Adipocyte (in vitro differentiated cells): ENCODE measurements at places on chromosomes 13 and 19.

DNA sequence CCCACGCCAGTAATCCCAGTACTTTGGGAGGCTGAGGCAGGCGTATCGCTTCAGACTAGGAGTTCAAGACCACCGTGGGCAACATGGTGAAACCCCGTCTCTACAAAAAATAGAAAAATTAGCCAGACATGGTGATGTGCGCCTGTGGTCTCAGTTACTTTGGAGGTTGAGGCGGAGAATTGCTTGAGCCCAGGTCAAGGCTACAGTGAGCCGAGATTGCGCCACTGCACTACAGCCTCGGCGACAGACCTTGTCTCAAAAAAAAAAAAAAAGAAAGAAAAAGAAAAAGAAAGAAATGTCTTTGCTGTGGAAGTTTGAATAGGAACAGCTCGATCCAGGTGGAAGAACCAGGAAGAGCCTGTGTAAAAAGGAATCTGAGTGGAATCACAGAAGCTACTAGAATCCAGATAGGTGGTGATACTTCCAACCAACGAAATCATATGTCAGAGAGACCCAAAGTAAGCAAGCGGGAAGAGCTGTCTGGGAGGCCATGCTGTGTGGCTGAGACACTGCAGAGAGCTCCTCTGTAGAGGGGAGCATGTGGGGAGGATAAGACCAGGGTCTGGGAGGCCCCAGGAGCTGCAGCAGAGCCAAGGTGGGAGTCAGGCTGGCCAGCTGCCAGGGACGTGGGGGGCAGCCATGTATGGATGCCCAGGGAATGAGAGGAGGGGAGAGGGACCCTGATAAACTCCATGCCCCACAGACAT lies 21.1 kb downstream of the LATS2 start:
- DNase-seq = no peak

DNA sequence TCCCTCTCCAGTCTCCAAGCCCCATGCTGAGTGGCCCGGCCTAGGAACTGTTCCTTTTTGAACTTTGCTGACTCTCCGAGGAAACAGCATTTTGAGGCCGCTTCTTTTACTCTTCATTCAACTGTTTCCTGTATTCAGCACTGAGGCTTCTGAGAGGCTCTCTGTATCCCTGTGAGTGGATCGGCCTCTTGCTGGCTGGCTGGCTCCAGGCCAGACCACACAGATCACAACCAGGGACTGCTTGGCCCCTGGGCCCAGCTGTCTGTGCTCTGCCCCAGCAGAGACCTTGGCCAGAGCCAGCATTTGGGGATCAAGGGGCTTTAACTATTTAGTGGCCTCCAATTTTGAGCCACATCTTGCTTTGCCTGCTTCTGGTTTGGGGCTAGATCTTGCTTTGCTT lies 75.6 kb upstream of the KL start:
- DNase-seq = peak; percentile 28

GRCh38 chr19:10921910-10922637 lies 6.4 kb downstream of the YIPF2 start:
- DNase-seq = no peak

DNA sequence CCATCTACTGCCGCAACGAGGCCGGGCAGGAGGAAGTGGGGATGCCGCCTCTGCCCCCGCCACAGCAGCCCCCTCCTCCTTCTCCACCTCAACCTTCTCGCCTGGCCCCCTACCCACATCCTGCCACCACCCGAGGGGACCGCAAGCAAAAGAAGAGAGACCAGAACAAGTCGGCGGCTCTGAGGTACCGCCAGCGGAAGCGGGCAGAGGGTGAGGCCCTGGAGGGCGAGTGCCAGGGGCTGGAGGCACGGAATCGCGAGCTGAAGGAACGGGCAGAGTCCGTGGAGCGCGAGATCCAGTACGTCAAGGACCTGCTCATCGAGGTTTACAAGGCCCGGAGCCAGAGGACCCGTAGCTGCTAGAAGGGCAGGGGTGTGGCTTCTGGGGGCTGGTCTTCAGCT lies 3.4 kb upstream of the NUP62 start:
- no peak for DNase-seq

- no peak for DNase-seq
These were observed 121.0 kb downstream of the AKAP11 start for GRCh38 chr13:42392716-42393572.

DNA sequence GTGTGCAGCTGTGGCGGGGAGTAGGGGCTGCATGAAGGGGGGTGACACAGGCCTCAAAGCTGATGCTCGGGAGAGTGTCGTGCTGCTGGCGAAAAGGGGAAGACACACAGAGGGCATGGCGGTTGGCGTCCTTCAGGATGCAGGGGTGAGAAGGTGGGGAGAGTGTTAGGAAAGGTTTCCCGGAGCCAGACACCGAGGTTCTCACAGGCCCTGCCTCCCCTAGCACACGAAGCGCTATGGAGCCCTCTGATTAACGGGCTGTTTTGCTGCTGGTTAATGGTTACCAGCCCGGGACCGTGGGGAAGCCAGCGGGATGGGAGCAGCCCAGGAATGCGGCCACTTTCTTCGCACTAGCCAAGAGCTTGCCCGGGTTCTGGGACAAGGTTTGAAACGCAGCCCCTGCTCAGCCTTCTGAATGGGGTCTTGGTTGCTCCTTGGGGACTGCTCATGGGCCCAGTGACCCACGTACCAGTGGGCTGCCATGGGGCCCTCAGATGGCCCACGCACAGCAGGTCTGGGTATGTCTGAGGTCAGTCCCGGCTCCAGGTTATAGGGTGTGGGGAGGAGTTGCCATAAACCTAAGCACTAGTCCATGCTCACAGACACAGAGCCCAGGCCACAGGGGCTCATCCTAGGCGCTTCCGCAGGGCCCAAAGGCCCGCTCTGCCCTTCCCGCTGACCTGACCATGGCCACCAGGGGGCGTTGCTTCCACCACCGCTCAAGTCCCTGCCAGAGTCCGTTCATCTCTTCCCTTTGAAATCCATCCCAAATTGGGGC lies 31.3 kb upstream of the ISYNA1 start:
- DNase-seq = peak; percentile 81

DNA sequence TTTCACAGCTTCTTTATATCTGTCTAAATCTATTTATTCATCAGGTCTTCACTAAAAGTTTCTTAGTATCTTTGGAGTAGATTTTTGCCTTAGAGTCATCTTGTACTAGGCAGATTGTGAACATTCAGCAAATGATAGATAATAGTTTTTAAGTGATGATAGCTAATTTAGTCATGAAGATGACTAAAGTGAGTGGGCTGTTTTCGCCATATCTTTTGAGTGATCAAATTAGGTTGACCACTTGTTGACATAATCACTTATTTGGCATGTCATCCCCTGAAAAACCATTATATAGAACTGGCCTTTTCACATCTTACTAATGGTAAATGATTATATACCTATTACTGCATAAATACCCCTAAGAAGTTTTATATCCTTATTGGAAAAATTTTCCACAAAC lies 999.2 kb downstream of the PCDH17 start:
- DNase-seq = no peak

GRCh38 chr19:17555929-17556813 lies 722 bp downstream of the COLGALT1 start:
- DNase-seq = peak; percentile 63

DNA sequence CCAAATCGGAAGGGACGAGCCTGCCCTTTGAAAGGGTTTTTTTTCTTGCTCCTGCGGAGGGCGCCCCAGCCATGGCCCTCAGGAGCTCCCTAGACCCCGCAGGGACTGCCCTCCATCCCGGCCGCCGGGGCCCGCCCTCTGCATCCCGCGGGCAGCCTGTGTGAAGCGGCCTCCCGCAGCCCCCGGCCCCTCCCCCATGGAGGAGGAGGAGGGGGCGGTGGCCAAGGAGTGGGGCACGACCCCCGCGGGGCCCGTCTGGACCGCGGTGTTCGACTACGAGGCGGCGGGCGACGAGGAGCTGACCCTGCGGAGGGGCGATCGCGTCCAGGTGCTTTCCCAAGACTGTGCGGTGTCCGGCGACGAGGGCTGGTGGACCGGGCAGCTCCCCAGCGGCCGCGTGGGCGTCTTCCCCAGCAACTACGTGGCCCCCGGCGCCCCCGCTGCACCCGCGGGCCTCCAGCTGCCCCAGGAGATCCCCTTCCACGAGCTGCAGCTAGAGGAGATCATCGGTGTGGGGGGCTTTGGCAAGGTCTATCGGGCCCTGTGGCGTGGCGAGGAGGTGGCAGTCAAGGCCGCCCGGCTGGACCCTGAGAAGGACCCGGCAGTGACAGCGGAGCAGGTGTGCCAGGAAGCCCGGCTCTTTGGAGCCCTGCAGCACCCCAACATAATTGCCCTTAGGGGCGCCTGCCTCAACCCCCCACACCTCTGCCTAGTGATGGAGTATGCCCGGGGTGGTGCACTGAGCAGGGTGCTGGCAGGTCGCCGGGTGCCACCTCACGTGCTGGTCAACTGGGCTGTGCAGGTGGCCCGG lies 815 bp downstream of the MAP3K10 start:
- peak; percentile 55 for DNase-seq

DNA sequence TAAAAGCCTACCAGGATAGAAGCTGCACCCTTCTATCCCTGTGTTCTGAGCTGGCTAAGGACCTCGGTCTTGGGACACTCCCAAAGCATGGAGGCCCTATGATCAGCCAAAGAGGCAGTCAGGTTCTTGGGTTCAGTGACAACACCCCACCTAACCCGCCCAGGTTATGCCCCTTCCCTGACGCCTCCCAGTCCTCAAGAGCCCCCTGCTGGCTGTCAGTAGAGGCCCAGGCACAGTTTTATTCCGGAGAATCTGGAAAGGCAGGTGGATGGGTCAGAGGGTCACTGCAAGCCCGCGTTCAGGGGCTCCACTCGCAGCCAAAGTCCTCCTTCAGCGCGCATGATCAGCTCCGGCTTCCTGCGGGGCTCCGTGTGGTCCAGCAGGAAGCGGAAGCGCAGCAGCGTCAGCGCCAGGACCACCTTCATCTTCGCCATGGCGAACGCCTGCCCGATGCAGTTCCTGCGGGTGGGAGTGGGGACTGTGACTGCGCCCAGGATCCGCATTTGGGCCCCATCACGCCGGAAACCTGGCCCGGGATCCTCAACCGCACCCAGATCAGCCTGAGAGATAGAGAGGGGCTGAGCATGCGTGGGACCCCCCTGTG lies 22.3 kb downstream of the OR10H3 start:
- DNase-seq = no peak

- no peak for DNase-seq
These were observed 14.0 kb upstream of the KPTN start for GRCh38 chr19:47497821-47498520.

- no peak for DNase-seq
These were observed 2.4 kb downstream of the TICAM1 start for GRCh38 chr19:4829001-4829712.

- DNase-seq = no peak
These were observed 29.6 kb downstream of the EPN1 start for GRCh38 chr19:55704494-55705245.

GRCh38 chr19:9610484-9611113 lies 10.4 kb downstream of the ZNF561 start:
- DNase-seq = no peak

DNA sequence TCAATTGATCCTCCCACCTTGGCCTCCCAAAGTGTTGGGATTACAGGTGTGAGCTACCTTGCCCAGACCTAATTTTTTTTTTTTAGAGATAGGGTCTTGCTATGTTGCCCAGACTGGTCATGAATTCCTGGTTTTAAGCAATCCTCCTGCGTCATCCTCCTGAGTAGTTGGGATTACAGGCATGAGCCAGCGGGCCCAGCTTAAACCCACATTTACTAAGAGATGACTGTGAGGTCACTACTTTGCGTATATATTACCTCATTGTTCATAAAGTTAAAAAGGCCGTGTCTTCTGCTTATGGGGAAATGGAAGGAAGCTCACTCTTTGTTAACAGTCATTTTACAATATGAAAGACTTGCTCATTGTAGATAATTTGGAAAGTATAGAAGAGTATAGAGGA lies 39.6 kb upstream of the C1QTNF9 start:
- DNase-seq = no peak

- DNase-seq = peak; percentile 84
These were observed 12.6 kb upstream of the METTL21C start for GRCh38 chr13:102707467-102707866.

GRCh38 chr13:26445092-26445491 lies 112.4 kb upstream of the WASF3 start:
- DNase-seq = no peak

DNA sequence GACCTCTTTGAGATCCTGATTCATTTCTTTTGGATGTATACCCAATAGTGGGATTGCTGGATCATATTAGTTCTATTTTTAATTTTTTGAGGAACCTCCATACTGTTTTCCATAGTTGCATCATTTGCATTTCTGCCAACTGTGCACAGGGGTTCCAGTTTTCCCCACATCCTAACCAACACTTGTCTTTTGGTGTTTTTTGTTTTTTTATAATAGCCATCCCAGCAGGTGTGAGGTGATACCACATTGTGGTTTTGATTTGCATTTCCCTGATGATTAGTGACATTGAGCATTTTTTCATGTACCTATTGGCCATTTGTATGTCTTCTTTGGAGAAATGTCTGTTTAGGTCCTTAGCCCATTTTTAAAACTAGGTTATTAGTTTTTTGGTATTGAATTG lies 18.8 kb upstream of the GPR183 start:
- DNase-seq = no peak

DNA sequence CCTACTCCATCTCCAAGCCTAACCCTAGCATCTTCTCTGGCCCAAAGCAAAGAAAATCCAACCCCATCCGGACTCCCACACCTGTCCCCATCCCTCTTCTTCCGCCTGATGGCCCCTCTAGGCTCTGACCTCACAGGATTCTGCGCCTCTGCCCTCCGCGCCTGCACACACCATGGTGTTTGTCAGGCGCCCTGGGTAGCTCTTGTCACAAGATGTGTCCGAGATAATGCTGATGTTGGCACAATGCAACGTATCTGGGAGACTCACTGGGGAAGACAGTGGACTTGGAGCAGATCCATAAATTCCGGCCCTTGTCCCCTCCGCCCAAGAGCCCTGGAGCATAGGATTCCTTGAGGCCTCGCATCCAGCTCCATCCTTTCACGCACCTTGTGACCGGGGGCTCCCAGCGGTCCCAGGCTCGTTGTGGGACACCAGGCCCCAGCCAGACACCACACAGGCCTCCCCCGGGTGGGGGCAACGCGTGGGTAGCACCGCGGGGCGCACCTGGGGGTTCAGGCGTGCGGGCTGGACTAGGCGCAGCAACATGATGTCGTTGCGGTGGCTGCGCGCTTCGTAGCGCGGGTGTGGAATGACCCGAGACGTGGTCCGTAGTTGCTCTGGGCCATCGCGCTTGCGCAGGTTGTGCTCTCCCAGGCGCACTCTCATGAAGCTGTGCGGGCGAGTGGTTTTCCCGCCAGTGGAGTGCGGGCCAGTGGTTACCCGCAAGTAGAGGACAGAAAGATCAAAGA lies 3.1 kb upstream of the KLK1 start:
- no peak for DNase-seq

- no peak for DNase-seq
These were observed 285.8 kb upstream of the KLHL1 start for GRCh38 chr13:70394031-70394548.

DNA sequence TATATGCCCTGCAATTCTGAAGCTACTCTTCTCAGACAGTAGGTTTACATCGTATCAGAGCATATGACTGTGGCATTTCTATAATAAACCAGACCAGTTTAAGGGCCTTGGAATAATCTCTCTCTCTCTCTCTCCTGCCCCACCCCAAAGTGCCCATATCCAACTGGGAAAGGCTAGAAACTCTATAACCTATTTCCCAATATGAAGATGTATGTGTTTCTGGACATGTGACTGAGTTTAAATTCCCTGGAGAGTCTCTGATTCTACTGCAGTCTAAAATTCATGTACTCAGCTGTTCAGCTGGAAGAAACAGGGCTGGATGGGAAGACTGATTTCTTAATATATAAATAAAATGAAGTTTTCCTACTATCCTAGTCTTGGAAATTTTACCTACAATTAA lies 91.9 kb upstream of the MBNL2 start:
- DNase-seq = peak; percentile 61
